ENCODE measurements at places on chromosomes 7 and 10.

DNA sequence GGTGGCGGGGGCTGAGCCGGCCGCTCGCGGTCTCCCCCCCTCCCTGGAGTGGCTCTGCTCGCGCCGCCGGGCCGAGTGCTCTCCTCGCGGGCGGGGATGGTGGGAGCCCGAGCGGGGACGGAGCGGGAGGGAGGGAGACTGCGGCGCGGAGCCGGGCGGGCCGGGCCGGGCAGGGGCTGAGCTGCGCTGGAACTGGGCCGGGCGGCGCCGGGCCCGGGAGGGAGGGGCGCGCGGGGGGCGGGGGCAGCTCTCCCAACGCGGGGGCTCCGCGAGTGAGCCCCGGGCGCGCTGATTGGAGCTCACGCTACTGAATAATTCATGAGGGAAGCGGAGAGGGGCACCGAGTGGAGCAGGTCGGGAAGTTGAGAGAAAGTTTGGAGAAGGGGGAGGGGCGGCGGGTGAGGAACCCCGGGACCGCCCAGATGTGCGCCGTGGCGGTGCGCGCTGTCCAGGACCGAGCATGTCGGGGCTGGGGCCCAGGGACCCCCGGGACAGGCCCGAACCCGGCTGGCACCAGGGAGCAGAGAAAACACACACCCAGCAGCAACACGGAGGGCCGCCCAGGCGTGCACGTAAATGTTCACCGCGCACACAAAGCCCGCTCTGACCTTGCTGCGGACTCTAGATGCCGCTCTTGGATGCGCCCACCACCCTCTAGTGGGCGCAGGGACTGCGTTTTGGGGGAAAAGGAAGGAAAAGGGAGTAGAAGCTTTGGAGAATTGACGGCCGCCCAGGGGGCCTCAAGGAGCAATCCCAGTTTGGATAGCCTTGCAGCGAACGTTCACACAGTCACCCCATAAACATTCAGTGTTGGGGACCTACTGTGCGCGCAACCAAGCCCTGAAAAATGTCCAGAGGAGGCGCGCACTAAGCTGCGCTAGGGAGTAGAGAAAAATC lies at the start of gene EPHB4:
Gene EPHB4 (minus strand): TSS at position 194 of the 897 bp plus-strand sequence. CDS start 493 bp downstream, outside the sequence.
- DNase-seq: no peak

DNA sequence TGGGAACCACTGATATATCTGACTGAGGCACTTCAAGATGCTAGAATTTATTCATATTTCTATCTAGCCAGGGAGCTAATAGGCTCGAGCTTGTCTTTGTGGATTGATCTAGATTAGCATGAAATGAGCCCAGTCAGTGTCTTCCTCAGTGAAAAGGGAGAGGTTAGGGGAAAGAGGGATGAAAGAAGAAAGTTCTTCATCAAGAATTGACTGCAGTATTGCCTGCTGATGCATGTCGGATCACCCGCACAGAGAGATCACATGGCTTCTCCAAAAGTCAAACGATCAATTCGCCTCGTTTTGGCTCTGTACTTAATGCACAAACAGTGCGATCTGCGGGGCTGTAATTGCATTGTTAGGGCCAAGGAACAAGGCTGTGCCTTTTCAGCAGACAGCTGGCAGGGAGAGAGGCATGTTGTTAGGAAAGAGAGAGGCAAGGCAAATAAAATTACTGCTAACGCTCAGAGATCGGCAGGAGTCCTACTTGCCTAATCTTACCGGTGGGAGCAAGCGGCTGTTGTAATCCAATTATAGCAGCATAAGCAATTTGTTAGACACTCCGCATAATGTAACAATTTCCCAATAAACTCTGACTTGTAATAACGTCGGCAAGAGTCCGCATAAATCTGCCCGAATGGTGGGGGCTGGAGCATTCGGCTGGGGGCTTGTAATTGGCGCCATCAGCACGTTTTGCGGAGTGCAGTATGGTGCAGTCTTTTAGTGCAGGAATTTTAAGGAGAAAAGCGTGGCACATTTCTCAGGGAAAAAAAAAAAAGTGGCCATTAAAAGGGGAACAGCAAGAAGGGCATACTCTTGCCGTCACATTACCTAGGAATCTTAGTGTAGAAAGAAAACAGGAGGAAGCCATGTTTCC lies 102.1 kb downstream of the POLL start:
- no peak for DNase-seq

DNA sequence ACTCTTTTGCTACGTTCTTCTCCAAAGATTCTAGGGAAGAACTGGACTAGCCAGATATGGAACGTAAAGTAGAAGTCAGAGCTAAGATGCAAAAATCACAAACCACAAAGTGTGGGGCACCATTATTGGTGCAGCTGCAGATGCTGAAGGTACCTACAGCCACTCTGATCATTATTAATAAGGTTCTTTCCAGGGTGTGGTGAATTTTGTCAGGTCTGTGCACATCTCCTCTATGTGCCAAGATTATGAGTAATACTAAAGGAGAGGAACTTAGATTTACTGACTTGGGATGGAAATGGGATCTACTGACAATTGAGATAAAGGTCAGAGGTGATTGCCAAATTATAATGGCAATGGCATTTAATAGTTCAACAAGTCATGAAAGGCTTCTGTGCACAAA lies 148.2 kb downstream of the RAPGEF5 start:
- no peak for DNase-seq

DNA sequence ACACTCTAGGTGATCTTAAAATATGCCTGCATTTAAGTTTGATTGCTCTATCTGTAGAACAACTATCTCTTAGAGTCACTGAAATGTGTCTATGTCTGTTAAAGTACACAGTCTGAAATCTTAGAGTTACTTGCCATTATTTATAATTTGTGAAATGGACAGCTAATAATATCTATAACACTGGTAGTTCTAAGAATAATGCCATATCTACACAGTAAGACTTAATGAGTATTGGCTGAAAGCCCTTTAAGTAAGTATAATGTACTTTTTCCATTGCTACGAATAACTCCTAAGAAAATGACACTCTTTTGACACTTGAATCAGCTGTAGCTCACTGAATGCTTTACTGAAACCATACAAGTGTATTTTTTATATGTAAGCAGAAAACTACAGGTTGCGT lies 567.4 kb upstream of the PCDH15 start:
- no peak for DNase-seq

DNA sequence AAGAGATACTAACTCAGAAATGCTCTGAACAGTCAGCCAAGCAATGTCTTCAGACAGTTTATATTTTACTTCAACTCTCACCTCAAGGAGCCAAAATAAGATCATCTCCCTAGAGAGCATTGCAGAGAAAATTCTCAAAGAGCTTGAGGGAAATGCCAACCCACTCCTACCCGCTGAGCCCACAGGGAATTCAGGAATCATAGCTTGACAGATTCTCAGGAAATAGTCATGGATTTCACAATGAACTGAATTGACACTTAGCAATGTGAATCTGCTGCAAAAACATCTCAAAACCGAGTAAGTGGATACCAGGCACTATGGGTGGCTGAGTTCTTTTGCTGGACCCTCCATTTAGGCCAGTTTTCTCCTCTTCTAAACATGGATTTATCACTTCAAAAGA lies 9.8 kb upstream of the PLAC9 start:
- no peak for DNase-seq

DNA sequence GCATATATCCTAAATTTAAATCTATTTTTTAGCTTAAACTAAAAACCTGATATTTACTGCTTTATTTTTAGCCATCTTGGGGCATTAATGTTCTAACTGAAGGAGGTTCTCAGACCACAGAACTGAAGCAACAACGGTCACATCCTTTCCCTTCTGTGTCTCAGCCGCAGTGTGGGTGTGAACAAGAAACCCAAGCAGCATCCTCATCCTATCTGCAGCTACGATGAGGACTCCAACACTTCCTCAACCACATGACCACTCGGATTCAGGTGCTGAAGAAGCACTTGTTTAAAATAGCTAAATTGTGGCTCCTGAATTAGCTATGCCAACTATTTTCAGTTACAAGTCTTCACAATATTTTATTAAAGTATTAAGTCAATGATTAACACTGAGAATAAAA lies 5.3 kb downstream of the ESYT2 start:
- peak; percentile 80 for DNase-seq

GRCh38 chr7:47653550-47654411 lies 71.9 kb upstream of the TNS3 start:
- no peak for DNase-seq

GRCh38 chr7:105636982-105637381 lies 55.7 kb upstream of the EFCAB10 start:
- no peak for DNase-seq

DNA sequence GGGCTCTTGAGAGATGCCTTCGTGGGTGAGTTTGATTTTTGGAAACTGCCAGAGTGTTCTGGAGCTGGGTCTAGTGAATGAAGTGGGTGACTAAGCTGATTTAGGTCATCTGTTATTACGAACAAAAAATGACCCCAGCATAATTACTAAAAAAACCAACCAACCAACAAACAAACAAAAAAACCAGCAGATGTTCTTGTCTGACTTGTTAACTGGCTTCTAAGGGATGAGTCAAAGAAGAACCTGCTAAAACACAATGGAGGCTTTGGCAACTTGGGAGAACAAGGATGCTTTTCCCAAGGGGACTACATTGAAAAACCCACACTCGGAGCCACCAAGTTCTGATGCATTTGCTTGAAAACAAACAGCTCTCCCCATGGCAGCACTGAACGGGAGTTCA lies 11.5 kb downstream of the TACR2 start:
- DNase-seq: no peak

GRCh38 chr10:56895306-56895705 lies 534.2 kb upstream of the ZWINT start:
- DNase-seq: no peak

DNA sequence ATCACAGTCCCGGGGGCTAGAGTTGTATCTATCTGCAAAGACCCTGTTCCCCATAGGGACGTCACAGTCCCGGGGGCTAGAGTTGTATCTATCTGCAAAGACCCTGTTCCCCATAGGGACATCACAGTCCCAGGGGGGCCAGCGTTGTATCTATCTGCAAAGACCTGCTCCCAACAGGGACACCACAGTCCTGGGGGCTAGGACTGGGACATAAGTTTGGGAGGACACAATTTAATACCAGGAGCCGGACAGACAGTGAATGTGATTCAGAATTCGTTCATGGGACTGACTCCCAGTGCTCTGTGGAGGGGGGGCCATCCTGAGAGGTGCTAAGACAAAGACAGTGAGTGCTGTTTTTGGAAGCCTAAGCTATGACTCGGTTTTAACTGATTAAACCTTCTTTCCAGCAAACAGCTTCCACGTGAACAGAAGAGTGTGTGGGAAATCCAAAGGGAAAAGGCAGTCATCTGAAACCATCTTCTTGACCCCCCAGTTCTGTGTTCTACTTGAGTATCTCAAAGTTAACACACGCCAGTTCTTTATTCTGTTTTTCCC lies 153.0 kb downstream of the DIP2C start:
- DNase-seq: no peak

GRCh38 chr7:101814991-101815825 lies 2.2 kb upstream of the CUX1 start:
- peak; percentile 54 for DNase-seq

DNA sequence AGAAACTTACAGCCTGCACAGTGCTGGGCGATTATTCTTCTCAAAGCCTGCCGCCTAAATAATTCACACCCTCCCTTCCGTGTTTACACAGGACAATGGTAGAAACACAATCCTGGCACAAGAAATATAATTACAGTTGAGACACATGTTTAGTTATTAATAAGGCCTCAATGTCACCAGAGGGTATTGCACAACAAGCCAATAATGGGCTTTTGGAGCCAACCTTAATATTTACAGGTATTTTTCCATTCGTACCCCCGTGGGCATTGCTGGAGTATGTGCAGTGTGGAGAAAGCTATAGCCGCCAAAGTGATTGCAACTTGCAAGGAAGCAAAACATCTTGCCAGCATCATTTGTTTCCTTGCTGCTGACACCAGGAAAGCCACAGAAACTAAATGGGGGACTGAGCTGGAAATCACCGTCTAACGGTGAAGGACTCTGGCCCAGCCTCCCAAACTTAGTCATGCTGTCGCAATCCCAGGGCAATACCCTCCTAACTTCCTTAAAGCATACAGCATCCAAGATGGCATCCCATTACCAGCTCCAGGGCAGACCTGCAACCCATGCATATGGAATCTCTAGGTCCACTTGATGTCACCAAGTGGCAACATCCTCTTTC lies 8.6 kb downstream of the CALN1 start:
- no peak for DNase-seq

GRCh38 chr10:75408509-75408875 lies 6.9 kb upstream of the ZNF503 start:
- DNase-seq: no peak

GRCh38 chr7:34662058-34662708 lies 4.2 kb downstream of the NPSR1 start:
- DNase-seq: no peak

DNA sequence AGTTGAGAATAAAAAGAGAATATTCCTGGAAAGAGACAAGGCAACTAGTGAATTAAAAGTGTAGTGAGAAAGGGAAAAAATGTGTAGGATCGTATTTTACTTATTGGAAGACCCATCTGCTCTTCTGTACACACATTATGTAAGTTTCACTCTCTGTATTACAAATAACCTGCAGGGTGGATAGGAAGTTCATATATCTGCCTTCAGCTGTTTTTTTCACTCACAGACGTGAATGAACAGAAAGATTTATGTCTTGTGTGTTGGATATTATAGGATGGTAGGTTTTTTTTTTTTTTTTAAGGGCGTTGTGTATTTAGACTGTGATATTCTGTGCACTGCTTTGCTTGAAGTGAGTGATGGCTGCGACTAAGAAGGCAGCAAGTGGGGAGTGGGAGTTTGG lies 266.5 kb downstream of the AUTS2 start:
- DNase-seq: no peak

GRCh38 chr10:47319784-47320183 lies 2.5 kb upstream of the GDF2 start:
- no peak for DNase-seq

DNA sequence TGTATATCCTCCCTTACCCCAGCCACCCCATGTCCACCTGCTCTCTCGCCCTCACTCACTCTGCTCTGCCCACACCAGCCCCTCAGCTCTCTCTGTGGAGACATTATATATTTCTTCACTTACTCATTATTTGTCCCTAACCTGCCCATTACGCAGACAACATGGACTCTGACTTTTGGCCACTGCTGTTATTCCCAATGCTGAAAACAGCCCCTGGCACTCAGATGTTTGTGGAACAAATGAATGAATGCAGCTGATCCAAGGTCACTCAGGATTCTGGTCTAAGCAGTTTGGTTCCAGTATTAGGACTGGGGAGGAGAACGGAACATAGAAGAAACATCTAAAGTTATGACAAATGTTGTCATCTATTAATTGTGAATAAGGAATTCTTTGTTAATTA lies 26.7 kb downstream of the GNA12 start:
- DNase-seq: no peak

DNA sequence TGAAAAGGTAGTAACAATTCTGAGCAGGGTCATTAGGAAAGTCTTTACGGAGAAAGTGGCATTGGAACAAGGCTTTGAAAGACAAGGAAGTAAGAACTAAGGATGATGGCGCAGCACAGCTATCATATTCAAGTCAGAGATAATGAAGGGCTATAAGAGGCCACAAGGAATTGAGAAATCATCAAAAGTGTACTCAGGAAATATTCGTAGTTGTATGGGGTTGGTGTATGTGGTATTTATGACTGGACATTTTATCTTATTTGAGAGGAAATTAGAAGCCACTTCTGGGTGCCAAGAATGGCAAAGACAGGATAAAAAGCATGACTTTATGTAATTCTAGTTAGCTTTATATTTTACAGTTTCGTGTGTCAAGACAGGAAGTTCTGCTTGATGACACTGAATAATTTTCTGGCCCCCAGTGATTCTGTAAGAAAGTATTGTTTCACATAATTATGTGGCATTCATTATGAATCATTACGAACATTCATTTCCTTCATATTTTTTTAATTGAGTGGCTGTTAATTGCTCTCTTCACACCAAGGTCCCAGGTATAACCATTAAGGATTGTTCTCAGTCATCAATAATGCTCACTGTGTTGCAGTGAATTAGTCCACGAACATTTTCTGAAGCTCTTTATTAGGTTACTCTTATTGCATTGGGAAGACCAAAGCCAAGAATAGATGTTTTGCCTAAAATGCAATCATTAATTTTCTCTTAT lies 244.3 kb downstream of the PHF14 start:
- no peak for DNase-seq

Measured in CD4-positive, alpha-beta T cell treated with Interleukin-15 for 4 hours (primary cell).